ENCODE measurements at places on chromosomes 11 and 22. TPM values are rescaled to one million over a fixed set of nuclear protein-coding genes. Genes with fewer than 3 reads are reported as not detected.
A peak's percentile ranks its signal among the peaks of the same experiment; 100 is the strongest.

The PRR33 gene
- polyA plus RNA-seq, result 0.20 TPM

The PHETA2 gene
- polyA plus RNA-seq, result 5.5 TPM

The PIWIL4 gene
- 6.7 TPM for polyA plus RNA-seq

The NOX4 gene
- polyA plus RNA-seq, result 1.0 TPM

The GUCD1 gene
- 108 TPM for polyA plus RNA-seq

The ELFN2 gene
- 0.02 TPM for polyA plus RNA-seq

The CRYBB2 gene
- polyA plus RNA-seq, result not detected

The LARGE1 gene
- 2.0 TPM for polyA plus RNA-seq

The ZBED4 gene
- 2.9 TPM for polyA plus RNA-seq

The POU2AF1 gene
- polyA plus RNA-seq, result 60.1 TPM

The TESMIN gene
- 1.3 TPM for polyA plus RNA-seq

The GUCY1A2 gene
- polyA plus RNA-seq, result 0.59 TPM

The PVALB gene
- polyA plus RNA-seq, result 0.52 TPM

The CHST1 gene
- polyA plus RNA-seq, result 1.1 TPM

The NXPE4 gene
- polyA plus RNA-seq, result not detected

The OR5P2 gene
- polyA plus RNA-seq, result not detected

GRCh38 chr11:13859892-13860291 is 102.6 kb upstream of the SPON1 start:
- H3K36me3 ChIP-seq, result no peaks in the 10 kb centered on the region
- H3K4me3 ChIP-seq, result no peak overlapping the region
- H3K27me3 ChIP-seq, result no peaks in the 10 kb centered on the region
- no peaks in the 10 kb centered on the region for H3K4me1 ChIP-seq

GRCh38 chr11:69539416-69540117 is 58.1 kb downstream of the LINC01488 start:
- peak overlapping the region; percentile 26 for H3K27ac ChIP-seq
- H3K4me3 ChIP-seq, result no peak overlapping the region
- H3K27me3 ChIP-seq, result no peaks in the 10 kb centered on the region
- DNase-seq, result peak; percentile 76
- no peaks in the 10 kb centered on the region for H3K36me3 ChIP-seq
- H3K4me1 ChIP-seq, result peaks cover 8% of the 10 kb centered on the region

DNA sequence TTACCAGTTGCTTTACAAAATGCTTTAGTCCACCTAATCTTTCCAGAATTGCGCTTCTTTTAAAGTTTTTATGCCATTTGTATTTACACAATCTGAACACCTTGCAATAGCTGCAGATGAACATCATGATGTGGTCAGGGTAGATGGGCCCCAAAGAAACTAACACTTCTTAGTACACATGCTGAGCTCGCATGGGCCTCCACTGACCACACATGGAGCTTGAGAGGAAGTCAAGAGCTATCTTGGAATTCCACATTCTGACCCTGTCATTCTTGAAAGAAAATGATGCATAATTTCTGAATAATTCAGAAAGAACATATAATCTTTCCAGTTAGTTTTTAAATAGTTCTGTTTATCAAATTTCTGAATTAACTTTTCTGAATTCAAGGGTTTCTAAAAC is 7.7 kb downstream of the LIPT2 start:
- no peak for DNase-seq
- no peak overlapping the region for H3K27ac ChIP-seq
- H3K4me1 ChIP-seq, result peaks cover 2% of the 10 kb centered on the region
- H3K36me3 ChIP-seq, result no peaks in the 10 kb centered on the region
- H3K4me3 ChIP-seq, result no peak overlapping the region

GRCh38 chr11:114196997-114197703 is 99.0 kb upstream of the NNMT start:
- peak overlapping the region; percentile 63 for H3K27ac ChIP-seq
- H3K27me3 ChIP-seq, result no peaks in the 10 kb centered on the region
- H3K4me3 ChIP-seq, result no peak overlapping the region
- peaks cover 38% of the 10 kb centered on the region for H3K4me1 ChIP-seq
- peak; percentile 67 for DNase-seq

DNA sequence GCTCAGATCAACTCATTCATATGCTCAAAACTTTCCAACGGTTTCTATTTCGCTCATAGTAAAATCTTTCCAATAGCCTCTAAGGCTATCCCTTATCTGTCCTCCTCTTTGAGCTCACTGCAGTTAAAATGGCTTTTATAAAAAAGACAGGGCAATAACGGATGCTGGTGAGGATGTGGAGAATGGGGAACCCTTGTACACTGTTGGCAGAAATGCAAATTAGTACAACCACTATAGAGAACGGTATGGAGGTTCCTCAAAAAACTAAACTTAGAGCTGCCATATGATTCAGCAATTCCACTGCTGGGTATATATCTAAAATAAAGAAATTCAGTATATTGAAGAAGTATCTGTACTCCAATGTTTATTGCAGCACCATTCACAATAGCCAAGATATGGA is 345.6 kb downstream of the DLG2 start:
- no peak overlapping the region for H3K4me3 ChIP-seq
- no peaks in the 10 kb centered on the region for H3K27me3 ChIP-seq
- no peak overlapping the region for H3K27ac ChIP-seq
- H3K4me1 ChIP-seq, result no peaks in the 10 kb centered on the region
- no peak for DNase-seq

GRCh38 chr11:134063124-134063495 is 5.8 kb upstream of the JAM3 start:
- H3K36me3 ChIP-seq, result no peaks in the 10 kb centered on the region
- no peaks in the 10 kb centered on the region for H3K27me3 ChIP-seq
- no peak overlapping the region for H3K27ac ChIP-seq
- no peak overlapping the region for H3K4me3 ChIP-seq
- no peak for DNase-seq
- H3K4me1 ChIP-seq, result no peaks in the 10 kb centered on the region

GRCh38 chr22:46149512-46150033 is 753 bp upstream of the PPARA start:
- no peaks in the 10 kb centered on the region for H3K27me3 ChIP-seq
- H3K36me3 ChIP-seq, result no peaks in the 10 kb centered on the region
- peak overlapping the region; percentile 64 for H3K4me3 ChIP-seq

DNA sequence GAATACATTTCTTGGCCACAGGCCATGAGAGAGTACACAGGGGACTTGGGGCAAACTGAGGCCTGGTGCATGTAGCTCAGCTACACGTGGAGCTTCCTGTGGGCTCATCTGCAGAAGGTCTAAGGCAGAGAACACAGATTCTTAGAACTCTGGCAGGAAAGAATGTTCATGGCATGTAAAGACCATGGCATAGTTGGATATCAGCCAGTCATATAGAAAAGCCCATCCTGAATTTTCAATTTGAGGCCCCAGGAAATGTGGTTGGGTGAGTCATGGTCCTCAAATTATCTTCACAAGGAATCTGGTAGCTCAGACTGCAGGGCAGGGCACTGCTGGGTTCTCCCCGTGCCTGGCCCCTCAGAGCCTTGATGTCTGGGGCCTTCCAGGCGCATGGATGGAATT is 13.7 kb upstream of the ST3GAL4 start:
- peak; percentile 27 for DNase-seq
- no peaks in the 10 kb centered on the region for H3K27me3 ChIP-seq
- H3K4me3 ChIP-seq, result no peak overlapping the region

DNA sequence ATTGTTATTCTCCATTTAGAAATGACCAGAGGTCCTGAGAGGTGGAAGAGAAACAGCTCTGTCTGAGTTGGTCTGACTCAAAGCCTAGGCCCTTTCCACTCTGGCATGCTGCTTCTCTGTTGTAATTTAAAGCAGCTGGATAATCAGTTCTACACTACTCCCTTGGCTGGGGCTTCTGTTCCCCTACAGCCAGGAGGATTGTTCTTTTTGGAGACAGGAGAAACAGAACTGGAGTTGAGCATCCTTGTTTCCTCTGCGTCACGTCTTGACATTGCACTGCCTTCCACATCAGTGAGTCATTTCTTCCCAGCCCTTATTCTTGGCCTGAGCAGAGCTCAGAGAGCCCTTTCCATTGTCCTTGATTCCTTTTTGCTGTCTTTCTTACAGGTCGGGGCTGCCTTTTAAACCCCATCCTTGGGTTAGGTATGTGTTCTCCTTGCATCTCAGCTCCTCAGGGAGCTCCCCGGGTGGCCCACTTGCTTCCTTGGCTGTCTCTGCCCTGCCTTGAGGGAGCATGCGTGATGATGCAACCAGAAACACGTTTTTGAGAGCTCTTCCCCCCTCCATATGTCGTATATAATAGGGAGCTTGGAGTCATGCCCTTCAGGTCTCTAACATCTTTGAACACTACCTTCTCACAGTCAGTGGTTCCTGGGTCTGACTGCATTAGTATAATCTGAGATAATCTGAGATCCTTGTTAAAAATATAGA is 35.7 kb downstream of the CYB5R2 start:
- peaks cover 93% of the 10 kb centered on the region for H3K36me3 ChIP-seq
- no peaks in the 10 kb centered on the region for H3K4me1 ChIP-seq
- no peak overlapping the region for H3K4me3 ChIP-seq
- DNase-seq, result no peak
- no peak overlapping the region for H3K27ac ChIP-seq
- no peaks in the 10 kb centered on the region for H3K27me3 ChIP-seq

GRCh38 chr22:30685178-30685577 is 9.5 kb upstream of the OSBP2 start:
- no peak overlapping the region for H3K4me3 ChIP-seq
- peak; percentile 42 for DNase-seq
- no peak overlapping the region for H3K27ac ChIP-seq
- no peaks in the 10 kb centered on the region for H3K36me3 ChIP-seq
- peaks cover 12% of the 10 kb centered on the region for H3K4me1 ChIP-seq

- H3K4me3 ChIP-seq, result no peak overlapping the region
- no peaks in the 10 kb centered on the region for H3K4me1 ChIP-seq
- DNase-seq, result no peak
- H3K27ac ChIP-seq, result no peak overlapping the region
- H3K36me3 ChIP-seq, result peaks cover 2% of the 10 kb centered on the region
- no peaks in the 10 kb centered on the region for H3K27me3 ChIP-seq
Observed at GRCh38 chr11:18600915-18601569, 1.5 kb downstream of the MISFA start.

- H3K4me1 ChIP-seq, result peaks cover 18% of the 10 kb centered on the region
- DNase-seq, result peak; percentile 72
- H3K36me3 ChIP-seq, result peaks cover 34% of the 10 kb centered on the region
- H3K4me3 ChIP-seq, result no peak overlapping the region
- no peak overlapping the region for H3K27ac ChIP-seq
- H3K27me3 ChIP-seq, result no peaks in the 10 kb centered on the region
Observed at GRCh38 chr11:65882120-65883057, 2.8 kb downstream of the CTSW start.

GRCh38 chr22:36520423-36520822 is 8.5 kb downstream of the EIF3D start:
- DNase-seq, result no peak
- no peaks in the 10 kb centered on the region for H3K27me3 ChIP-seq
- peak overlapping the region; percentile 54 for H3K27ac ChIP-seq

DNA sequence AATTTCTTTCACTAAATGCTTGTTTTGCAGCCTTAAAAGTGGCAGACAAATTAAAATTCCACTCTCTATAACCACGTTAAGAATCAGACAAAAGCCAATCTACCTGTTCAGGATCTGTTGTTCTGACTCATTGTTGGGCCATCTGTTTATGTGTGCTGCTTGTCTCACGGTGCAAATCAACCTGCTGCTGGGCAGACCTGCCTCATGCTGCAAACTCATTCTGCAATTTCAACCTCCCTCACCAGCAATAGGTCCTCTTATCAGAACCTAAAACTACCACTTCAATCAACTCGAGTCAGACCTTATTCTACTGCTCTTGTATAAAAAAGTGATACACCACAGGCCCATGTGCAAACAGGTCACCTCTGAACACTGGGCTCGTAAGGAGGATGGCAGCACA is 75.1 kb downstream of the LARGE2 start:
- peaks cover 22% of the 10 kb centered on the region for H3K4me1 ChIP-seq
- no peak for DNase-seq
- no peaks in the 10 kb centered on the region for H3K27me3 ChIP-seq
- no peak overlapping the region for H3K27ac ChIP-seq
- H3K36me3 ChIP-seq, result no peaks in the 10 kb centered on the region

GRCh38 chr11:134471087-134471715 is 59.2 kb upstream of the B3GAT1 start:
- H3K4me3 ChIP-seq, result no peak overlapping the region
- no peaks in the 10 kb centered on the region for H3K36me3 ChIP-seq
- no peak overlapping the region for H3K27ac ChIP-seq
- no peaks in the 10 kb centered on the region for H3K4me1 ChIP-seq

DNA sequence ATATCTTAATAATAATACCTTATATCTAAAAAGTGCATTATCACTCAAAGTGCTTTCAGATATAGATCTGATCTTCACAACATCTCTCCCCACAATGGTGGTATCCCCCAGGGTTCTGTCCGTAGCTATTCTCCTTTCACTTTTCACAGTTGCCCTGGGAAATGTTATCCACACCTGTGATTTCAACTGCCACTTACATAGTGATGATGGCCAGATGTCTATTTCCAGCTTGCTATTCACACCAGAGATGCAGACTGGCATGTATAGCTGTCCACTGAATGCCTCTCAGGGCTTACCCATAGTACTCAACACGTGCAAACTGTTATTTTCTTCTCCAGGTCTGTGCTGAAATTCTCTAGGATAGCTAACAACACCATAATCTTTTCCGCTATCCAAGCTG is 724.7 kb downstream of the DLG2 start:
- no peak overlapping the region for H3K4me3 ChIP-seq
- no peaks in the 10 kb centered on the region for H3K27me3 ChIP-seq
- H3K27ac ChIP-seq, result no peak overlapping the region
- DNase-seq, result no peak
